ENCODE measurements at places on chromosomes 7 and 10. TPM values are rescaled to one million over a fixed set of nuclear protein-coding genes. Genes with fewer than 3 reads are reported as not detected.

The EVX1 gene
- total RNA-seq, result not detected

The HGF gene
- total RNA-seq, result 1.7 TPM

The TDRD1 gene
- total RNA-seq, result not detected

The AKR1C4 gene
- total RNA-seq, result not detected

The SSMEM1 gene
- total RNA-seq, result not detected

The SUN3 gene
- not detected for total RNA-seq

The PPIF gene
- 41.4 TPM for total RNA-seq

The LIPK gene
- not detected for total RNA-seq

The CPN1 gene
- not detected for total RNA-seq

The CALD1 gene
- total RNA-seq, result 246 TPM

The GRM3 gene
- total RNA-seq, result not detected

The MASTL gene
- total RNA-seq, result 37.9 TPM
